ENCODE measurements at places on chromosomes 12 and 14.

DNA sequence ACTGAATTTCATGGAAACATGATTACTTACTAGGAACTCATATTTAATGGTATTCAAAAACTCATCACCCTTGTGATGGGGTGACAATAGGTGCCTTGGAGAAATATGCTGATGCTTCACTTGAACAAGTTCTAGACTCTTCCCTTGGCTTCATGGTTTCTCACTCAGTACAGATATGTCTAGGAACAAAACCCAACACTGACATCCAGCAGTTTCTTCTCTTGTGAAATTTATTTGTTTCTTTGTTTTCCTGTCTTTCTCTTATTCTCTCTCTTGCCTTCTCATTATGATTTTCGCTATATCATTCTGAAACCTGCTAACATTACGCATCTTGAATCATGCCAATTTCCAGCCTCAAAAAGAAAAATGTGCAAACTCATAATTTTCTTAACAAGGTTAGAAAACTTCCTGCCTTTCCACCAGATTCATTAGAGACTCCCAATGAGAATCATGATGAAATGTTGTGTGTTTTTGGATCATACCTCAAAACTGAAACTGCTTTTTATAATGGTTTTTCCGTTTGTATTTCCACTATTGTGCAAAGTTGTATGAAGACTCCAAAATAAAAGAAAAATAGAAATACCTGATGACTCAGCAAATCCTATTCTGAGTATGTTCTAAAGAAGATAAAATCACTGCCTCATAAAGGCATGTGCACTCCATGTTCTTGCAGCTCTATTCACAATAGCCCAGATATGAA lies 1021.5 kb downstream of the TMEM121 start:
- DNase-seq, result no peak

DNA sequence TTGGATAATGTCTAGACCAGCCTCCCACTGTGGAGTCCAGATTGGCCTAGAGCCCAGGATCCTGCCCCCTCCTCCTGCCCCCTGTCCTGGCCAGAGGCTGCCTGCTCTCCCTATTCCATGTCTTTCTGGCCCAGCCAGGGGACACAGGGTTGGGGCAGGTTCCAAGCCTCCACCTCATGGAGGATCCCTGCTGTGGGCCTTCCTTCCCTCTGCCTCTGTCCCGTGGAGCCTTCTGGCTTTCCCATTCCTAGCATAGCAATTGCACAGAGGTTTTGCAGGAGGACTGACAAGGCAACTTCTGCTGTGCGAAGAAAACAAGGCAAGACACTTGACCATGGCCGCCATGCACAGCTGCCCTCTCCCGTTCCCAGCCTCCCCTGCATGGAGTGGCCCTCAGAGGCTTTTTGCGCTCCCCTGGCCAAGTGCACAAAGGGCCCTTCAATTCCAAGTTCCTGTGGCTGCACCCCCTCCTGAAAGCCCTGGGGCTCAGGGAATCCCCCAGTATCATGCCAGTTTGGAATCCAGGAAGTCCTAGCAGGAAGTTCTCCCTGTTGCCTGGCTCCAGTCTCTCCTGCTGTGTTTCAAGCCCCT lies 42.1 kb downstream of the KRT80 start:
- DNase-seq, result no peak

DNA sequence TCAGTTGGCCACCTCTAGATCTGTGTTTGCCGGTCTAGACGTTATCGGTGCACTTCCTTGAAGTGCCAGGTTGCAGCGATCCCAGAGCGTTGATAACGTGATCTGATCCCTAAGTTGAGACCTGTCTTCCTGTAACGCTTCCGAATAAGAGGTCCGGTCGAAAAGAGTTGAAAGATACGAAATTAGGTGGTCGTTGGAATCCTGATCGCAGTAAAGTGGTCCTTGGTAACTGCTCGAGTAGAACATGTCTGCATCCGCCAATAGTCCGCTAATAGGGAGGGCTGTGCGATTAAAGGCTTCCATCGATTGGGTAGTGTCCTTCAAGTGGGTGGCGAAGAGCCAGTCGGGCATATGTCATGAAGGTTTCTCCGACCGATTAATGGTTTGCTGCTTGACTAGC lies 2.7 kb downstream of the SRSF5 start:
- no peak for DNase-seq

DNA sequence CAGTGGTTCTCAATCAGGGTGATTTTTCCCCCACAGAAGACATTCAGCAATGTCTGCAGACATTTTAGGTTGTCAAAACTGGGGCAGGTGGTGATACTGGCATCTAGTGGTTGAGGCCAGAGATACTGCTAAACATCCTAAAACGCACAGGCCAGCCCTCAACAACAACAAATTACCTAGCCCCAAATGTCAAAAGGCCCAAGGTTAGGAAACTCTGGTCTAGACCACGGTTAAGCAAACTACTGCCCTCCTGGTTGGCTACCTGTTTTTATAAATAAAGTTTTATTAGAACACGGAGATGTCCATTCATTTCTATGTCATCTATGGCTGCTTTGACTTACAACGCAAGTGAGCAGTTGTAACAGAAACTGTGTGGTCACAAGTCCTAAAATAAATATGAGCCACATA lies 186.7 kb downstream of the EFCAB11 start:
- DNase-seq, result peak; percentile 27

GRCh38 chr14:67517083-67517482 lies 16.0 kb upstream of the PLEKHH1 start:
- no peak for DNase-seq

DNA sequence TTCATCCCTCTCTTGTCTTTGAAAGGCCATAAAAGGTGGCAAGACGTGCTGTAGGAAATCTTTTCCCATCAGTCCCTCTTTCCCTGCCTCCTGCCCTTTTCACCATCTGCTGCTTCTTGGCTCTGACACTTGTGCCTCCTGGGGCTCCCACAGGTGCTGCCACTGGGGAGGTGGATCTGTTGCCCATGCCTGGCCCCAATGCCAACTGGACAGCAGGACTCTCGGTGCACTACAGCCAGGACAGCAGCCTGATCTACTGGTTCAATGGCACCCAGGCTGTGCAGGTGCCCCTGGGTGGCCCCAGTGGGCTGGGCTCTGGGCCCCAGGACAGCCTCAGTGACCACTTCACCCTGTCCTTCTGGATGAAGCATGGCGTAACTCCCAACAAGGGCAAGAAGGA lies 6.5 kb downstream of the CLSTN3 start:
- DNase-seq, result no peak

DNA sequence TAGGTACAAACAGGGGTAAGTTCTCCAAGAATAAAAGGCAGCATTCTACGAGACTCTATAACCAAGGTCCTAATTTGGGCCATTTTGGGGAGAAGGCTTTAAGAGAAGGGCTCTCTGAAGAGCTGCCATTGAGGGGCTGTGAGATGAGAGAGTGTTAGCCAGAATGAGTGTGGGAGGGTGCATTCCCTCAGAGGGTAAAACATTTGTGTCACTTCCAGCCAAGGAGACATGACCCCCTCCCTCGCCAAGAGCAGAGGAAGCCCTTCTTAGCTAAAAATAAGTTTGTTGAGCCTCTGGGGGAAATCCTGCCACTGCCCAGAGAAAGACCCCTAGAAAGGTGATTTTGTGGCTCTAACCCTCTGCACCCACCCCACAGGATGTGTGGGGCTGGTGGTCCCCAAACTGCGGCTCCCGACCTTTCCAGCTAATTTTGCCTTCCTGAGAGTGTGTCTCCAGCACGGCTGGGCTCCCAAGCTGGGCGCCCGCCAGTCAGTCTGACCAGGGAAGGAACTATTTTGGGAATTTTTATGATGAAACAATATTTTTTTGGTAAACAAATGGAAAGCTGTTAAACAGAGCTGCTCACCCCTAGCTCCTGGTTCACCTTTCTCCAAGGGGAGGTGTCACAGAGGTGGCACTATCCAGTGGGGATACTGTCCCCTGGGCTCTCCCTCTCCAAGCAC lies 65.9 kb upstream of the JDP2 start:
- DNase-seq, result no peak

GRCh38 chr14:69055999-69056788 lies 77.1 kb upstream of the ACTN1 start:
- peak; percentile 69 for DNase-seq

GRCh38 chr12:85872497-85873091 lies 1.5 kb upstream of the NTS start:
- peak; percentile 94 for DNase-seq

DNA sequence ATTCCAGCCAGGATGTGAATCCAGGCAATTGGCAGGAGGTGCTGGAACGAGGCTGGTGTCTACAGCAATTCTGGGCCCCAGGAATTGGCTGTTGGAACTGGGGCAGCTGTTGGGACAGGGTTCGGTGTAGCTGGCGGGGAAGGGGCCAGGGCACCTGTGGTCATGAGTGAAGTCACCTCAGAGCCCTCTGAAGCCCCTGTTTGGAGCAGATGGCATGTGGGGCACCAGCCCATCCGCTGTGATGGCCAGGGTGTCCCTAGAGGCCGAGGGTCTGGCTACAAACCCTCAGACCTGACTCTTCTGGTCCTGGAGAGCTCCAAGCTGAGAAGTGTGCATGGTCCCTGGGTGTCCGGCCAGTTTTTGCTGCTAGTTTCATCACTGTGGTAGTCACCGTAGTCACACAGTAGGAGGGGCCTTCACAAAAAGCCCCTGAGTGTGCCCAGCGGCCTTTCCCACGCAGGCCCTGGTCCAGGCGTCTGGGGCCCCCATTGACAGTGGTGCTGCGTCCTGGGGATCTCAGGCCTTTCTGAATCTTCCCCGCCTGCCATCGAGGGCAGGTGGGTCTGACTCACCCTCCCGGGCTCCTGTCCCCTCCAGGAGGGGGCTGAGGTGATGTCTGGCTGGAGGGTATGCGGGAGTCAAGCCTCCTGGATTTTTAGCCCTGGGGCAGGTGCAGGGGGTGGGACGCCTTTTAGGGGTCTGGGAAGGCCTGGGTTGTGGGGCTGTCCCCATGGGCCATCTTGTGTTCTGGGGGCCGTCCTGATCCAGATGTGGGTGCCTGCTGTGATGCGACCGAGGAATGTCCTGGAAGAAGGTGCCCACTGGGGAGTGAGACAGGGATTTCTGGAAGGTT lies 368.0 kb downstream of the TMEM121 start:
- no peak for DNase-seq

DNA sequence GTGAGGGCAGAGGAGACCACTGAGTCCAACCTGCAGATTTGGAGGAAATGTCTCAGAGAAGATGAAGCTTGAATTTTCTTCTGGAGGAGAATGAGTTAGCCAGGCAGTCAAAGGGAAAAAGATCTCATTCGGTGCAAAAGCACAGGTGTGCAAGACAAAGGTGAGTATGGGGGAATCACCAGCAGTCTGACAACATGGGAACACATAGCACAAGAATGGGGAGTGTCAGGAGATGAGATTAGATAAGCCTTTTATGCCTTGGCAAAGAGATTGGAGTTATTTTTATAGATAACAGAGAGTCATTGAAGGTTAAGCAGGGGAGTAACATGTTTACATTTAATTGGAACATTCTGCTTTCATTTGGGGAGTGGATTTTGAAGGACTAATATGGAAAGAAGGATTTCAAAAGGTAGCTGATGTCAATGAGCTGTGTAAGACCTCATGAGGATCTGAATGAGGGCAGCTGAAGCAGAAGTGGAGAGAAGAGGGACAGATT lies 171.3 kb upstream of the NTF3 start:
- DNase-seq, result no peak

- DNase-seq, result no peak
Observed at GRCh38 chr12:25376407-25376806, 125.7 kb upstream of the KRAS start.

DNA sequence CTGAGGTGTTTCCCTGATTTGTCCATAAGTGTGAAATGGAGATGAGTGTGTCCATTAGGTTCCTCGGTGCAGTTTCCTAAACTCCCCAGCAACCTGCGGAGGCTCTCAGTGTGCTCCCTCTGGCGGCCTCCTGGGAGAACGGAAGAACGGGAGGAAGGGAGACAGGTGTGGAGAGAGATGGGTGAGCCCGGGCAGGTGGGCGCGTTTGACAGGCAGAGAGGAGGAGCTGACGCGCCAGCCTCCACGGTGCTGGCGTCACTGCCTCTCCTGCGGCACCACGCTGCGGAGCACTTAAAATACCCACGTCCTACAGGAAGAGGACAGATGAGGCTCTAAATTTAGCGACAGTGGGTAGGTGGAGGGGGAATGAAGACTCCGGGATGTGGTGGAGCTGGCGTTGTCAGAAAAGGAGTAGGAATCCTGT lies 26.8 kb upstream of the PEX5 start:
- peak; percentile 85 for DNase-seq

GRCh38 chr14:104286086-104286485 lies 147.7 kb downstream of the KIF26A start:
- no peak for DNase-seq

DNA sequence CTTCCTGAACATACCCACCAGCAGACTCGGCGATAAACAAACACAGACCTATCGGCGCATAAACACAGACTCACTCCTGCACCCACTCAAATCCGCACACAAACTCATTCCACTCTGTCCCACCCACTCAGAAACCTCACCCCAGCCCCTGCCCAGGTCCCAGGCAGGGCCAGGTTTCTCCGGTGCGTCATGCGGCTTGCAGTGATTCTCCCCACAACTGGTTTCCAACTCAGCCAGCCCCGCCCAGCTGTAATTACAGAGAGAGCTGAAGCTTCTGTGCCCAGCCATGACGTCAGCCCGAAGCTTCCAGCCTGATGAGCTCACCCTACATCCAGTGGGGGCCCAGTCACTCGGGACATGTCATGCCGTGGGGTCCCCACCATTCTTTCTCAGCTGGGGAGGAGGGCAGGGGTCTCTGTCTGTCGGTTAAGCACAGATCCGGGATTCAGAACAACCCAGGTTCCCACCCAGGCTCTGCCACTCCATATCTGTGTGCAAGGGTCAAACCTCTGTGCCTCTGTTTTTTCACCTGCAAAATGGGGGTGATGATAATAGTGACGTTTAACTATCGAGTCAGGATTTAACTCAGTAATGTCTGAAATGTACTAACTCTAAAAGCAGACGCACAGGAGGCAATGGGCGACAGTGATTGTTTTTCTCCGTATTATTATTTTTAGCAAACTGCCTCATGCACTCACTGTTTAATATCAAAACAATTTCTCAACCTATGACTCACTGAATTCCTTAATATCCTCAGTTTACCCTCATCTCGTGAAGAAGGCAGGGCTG lies 2.3 kb upstream of the HSPB8 start:
- DNase-seq, result peak; percentile 23

GRCh38 chr12:68326716-68327115 lies 5.4 kb downstream of the MDM1 start:
- no peak for DNase-seq
